ENCODE measurements at places on chromosomes 12 and 14. TPM values are rescaled to one million over a fixed set of nuclear protein-coding genes. Genes with fewer than 3 reads are reported as not detected.

GRCh38 chr12:115835445-115835844 lies 442.0 kb downstream of the MED13L start:
- no peak for DNase-seq

- DNase-seq = no peak
Observed at GRCh38 chr14:91387169-91387835, 30.3 kb downstream of the CCDC88C start.

DNA sequence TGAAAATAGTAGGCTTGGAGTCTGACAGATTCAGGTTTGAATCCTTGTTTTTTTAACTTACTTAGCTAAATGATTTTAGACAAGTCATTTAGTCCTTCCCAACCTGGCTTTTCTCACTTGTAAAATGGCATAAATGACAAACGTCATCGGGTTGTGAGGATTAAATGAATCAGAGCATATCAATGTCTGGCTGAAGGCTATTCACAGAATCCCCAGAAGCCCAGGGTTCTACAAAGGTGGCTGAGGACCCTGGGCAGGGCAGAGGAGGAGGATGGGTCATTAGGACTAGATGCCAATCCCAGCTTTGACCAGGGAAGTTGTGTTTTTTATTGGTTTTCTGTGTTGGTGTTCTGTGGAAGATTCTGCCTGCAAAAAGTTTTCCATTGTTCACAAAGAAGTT lies 7.6 kb upstream of the PTPRB start:
- no peak for DNase-seq

The DLGAP5 gene
- 41.5 TPM for total RNA-seq

The RD3L gene
- not detected for total RNA-seq

- no peak for DNase-seq
Observed at GRCh38 chr12:54658306-54659264, 10.4 kb upstream of the DCD start.

The VSIG10 gene
- total RNA-seq = 15.4 TPM

GRCh38 chr12:32322354-32322753 lies 77.0 kb upstream of the FGD4 start:
- no peak for DNase-seq

DNA sequence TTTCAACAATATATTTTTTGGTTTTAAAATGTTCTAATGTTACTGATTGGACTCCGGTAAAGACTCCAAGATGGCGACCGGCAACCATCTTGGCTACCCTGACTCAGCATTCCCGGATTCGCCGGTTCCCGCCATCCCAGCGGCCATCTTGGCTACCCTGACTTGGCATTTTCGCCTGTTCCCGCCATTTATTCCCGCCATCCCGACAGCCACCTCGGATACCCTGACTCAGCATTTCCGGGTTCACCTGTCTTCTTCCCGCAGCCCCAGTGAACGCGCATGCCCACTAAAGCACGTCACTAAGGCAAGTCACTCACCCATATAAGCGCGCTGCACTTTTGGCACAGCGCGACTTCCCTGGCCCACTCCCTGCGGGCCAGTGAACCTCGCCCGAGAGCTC lies 9.0 kb upstream of the LRFN5 start:
- DNase-seq = no peak

GRCh38 chr12:97921979-97922722 lies 459.5 kb downstream of the RMST start:
- DNase-seq = peak; percentile 50

The BBOF1 gene
- total RNA-seq = 2.4 TPM

- no peak for DNase-seq
Observed at GRCh38 chr14:94364964-94365363, 23.4 kb downstream of the SERPINA1 start.

The THTPA gene
- 6.0 TPM for total RNA-seq

- DNase-seq = no peak
Observed at GRCh38 chr12:125161712-125162022, 96.4 kb downstream of the AACS start.

DNA sequence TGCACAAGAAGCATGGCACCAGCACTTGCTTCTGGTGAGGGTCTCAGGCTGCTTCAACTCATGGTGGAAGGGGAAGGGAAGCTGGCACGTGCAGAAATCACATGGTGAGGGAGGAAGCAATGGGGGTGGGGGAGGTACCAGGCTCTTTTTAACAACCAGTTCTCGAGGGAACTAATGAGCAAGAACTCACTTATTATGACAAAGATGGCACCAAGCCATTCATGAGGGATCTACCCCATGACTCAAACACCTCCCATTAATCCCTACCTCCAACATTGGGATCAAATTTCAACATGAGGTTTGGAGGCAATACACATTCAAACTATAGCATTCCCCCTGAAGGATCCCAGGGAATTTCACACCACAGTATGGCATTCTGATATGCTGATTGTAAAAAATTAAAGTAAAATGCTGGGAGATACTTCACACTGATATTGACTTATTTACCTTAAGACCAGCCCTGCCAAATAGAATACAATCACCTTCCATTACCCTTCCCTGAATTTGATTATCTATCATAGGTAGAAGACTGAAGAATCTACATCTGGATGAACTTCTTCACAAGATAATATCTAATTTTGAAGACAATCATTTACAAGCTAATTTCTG lies 201.7 kb upstream of the PLXNC1 start:
- DNase-seq = peak; percentile 61

The SLC11A2 gene
- total RNA-seq = 22.9 TPM

The RFX4 gene
- total RNA-seq = not detected

- DNase-seq = no peak
Observed at GRCh38 chr12:64621257-64621942, 11.1 kb downstream of the RASSF3 start.

GRCh38 chr14:39967885-39968284 lies 535.7 kb upstream of the FBXO33 start:
- DNase-seq = no peak

The ASCL1 gene
- total RNA-seq = not detected

The KCNC2 gene
- total RNA-seq = not detected

The ART4 gene
- total RNA-seq = not detected

- DNase-seq = no peak
Observed at GRCh38 chr12:77575376-77575919, 255.2 kb upstream of the NAV3 start.

The RNASE7 gene
- 17.1 TPM for total RNA-seq

DNA sequence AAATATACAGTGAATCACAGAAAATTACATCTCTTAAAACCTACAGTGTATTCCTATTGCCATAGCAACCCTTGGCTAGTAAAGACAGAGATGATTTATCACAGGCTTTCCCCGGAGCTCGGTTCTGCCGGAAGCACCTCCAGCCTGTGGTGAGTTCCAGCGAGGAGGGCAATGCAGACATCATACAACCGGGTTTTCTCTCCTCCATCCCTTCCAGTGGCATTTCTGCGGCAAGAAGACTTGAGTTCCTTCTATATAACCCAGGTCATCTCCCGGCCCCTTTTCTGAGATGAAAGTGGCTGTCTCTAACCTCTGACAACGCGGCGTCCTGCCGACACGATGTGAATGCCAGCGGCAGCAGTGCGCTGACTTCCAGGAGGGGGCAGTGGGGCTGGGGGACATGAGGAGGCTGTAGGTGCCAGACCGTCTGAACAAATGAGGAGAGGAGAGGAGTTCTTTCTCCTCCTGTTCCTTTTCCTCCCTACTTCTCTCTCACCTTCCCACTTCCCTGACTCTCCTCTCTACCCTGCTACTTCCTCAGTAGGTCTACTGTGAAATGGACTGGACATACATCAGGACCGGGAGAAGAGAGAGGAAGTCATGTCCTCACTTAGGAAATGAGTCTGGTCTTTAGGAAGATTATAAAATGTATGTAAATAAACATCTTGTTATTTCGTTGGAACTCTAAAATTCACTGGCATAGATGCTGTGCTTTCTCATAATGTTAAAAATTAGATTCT lies 68.6 kb upstream of the MAX start:
- peak; percentile 58 for DNase-seq

DNA sequence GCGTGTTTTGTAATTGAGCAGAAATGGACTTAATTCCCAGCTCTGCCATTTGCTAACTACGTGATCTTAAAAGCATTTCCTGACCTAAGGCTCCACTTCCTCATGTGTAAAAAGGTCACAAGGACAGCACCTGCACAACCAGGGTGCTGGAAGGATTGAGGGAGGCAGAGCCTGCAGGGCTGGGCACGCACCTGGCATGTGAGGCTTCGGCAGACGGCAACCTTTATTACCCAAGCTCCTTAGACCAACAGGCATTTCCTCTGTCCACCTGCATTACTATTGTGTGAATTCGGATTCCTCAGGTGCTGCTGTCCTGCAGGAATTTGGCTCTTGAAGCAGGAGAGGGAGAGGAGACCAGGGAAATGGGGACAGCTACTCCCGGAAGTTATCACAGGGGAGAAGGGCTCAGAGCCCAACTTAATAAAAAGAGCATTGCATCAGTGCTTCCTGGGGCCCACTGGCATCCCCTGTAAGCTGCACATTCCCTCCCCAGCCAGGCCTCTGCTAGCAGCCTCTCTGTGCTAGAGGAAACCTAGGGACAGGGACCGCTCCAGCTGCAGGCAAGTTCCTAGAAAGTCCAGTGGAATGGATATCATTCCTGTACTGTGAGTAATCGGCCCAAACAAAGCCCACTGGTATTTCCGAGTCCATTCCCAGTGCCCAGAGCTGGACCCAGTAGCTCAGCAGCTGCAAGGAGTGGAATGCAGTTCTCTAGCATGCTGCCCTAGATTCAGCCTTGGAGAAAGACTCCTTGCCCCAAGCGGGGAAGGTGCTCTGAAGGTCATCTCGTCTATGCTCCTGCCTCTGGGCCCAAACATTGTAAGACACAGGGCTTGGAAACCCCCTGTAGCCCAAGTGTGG lies 157.1 kb upstream of the CCND2 start:
- peak; percentile 95 for DNase-seq
